Natural killer cell treated with Interleukin-12 subunit alpha and Interleukin-12 subunit beta and Interleukin-15 and Interleukin-18, amount 100 ng/mL, for 72 hours (primary cell): ENCODE measurements at places on chromosomes 2 and 18. TPM values are rescaled to one million over a fixed set of nuclear protein-coding genes. Genes with fewer than 3 reads are reported as not detected.

DNA sequence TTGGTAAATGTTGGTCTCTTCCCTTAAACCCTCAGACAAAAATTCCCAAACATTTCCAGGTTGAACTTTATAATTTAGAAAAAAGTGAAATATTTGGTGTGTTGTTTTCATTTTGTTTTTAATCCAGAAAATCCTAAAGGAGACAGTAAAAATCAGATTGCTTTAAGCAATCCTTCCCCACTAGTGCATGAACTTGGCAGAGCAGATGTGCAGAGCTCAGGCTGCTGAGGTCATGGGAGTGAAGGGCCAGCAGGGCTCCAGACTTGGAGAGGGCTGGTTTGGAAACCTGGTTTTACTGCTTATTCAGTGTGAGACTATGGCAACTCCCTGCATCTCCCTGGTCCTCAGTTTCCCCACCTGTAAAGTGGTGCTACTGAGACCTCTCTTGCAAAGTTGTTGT lies 66.7 kb upstream of the TEX51 start:
- DNase-seq: no peak

DNA sequence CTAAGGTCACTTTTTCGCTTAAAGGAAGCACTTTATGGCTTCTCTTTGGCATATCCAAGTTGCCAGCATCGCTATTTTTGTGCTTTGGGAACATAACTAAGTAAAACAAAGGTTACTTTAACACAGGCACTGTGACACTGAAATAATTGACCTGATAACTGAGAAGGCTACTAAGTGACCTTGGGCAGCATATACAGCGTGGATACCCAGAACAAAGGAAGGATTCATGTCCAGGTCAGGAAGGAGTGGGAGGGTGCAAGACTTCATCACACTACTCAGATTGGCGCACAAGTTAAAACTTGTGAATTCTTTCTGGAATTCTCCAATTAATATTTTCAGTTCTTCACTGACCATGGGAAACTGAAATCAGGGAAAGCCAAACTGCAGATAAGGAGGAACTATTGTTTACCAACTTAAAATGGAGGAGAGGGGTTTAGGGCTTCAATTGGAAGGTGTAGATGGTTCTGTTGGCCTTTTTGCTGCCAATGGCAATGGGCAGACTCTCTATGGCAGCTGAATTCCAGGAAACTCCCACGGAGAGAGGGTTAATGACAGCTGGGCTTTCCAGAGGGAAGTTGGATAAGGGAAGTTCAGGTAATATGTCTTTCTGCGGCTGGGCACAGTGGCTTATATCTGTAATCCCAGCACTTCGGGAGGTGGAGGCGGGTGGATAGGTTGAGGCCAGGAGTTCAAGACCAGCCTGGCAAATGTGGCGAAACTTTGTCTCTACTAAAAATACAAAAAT lies 45.3 kb downstream of the COMMD1 start:
- no peak for DNase-seq

DNA sequence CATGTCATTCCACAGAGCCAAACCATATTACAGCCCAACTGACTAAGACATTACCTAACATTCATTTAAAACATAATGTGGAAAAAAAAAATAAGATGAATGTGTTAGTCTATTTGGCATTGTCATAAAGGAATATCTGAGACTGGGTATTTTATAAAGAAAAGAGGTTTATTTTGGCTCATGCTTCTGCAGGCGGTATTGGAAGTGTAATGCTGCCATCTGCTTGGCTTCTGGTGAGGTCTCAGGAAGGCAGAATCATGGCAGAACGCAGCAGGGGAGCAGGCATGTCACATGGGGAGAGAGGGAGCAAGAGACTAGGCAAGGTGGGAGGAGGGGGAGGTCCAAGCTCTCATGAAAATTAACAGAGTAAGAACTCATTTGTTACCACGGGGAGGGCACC lies 504.8 kb upstream of the LRATD1 start:
- no peak for DNase-seq

CROCC2 gene
- not detected for total RNA-seq

- DNase-seq: no peak
Measured at GRCh38 chr2:100887713-100888495, 68.0 kb downstream of the NPAS2 start.

GRCh38 chr2:167411367-167411766 lies 523.1 kb downstream of the XIRP2 start:
- no peak for DNase-seq

FZD7 gene
- total RNA-seq: 0.67 TPM

GNAL gene
- 1.2 TPM for total RNA-seq

HOXD3 gene
- not detected for total RNA-seq

DNA sequence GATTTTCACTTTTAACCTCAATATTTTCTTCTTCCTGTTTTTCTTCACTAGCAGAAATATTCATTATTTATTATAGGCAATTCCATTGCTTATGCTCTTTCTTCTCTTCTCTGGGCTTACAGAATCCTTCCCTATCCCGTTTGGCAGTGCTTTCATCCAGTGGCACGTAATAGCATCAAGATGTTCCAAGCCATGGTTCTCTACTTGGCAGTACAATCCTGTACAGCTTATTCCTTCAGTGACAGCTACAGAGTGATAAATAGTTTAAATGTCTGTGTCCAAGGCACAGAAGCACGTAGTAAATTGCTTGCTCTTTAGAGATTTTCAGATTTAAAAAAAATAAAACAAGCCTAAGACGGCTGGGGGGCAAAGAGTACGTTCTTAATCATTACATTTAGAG lies 1964.3 kb downstream of the SUCLG1 start:
- DNase-seq: no peak

DNA sequence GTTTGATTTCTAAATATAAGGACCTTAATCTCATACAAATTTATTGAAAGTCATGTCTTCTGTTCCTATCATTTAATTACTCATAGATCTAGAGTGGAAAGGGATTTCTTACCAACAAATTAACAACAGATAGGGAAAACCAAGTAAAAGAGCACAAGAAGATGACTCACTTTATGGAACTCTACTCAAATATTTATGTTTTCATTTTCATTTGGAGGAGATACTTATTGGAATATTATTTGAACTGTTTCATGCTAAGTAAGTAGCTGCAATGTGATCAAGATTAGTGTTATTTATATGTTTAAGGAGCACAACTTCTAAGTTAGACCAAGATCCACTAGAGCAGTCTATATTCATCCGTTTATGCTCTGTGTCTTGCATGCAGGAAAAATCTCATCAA lies 1.3 kb downstream of the NT5C1B start:
- no peak for DNase-seq

GRCh38 chr2:68230241-68231060 lies 21.9 kb downstream of the PPP3R1 start:
- DNase-seq: no peak

FEV gene
- total RNA-seq: not detected

DNA sequence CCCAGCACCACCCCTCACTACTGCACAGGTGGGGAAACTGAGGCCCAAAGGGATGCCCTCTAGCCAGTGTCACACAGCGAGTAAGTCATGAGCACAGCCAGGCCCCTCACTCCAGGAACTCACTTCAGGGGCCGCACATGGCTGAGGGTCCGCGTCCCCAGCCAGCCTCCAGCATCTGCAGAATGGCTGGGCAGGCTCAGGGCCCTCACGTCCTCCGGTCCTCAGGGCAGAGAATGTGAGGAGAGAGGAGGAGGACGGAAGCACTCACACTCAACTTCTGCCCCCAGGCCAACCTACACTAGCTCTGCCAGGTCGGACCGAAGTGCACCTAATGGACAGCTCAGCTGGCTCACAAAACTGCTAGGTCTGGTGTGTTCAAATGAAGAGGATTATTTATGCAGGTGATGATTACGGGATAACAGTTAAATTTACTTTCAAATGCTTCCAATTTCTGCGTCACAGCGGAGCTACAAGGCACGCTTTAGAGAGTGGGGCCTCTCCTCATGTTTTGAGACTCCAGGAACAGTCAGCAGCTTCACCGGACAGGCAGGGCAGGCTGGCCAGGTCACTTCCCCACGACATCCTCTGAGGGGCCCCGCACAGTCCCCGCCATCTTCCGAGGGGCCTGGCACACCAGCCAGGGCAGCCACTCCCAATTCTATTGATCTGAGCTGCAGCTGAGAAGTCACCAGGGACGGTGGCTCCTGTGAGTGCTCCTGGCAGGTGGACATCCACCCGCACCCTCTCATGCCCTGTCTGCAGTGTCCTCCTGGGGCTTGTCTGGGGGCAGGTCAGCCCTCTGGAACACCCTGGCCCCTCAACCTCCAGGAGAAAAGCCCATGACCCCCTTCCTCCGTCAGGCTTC lies 26.5 kb downstream of the KIF1A start:
- DNase-seq: peak; percentile 42
